H9 (cell line): ENCODE measurements at places on chromosomes 3 and 15.

DNA sequence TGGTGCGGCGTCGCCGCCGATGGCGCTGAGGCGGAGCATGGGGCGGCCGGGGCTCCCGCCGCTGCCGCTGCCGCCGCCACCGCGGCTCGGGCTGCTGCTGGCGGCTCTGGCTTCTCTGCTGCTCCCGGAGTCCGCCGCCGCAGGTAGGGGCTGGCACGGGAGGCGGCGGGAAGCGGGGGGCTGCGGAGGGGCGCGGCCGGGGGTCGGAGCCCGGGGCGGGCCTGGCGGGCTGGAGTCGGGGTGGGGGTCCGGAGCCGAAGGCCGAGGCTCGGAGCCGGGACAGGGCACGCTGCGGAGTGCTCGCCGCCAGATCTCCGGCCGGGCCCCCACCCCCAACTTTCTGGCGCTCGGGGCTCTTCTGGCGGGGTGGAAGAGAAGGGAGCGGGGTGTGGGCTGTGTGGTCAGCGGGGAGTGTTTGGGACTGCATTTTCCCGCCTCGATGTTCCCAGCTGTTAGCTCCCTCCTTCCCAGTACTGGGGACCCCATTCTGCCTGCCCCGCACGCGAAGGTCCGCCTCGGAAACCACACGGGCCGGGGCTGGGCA is 299 bp downstream of the TYRO3 start:
- DNase-seq = no peak

GRCh38 chr15:48469681-48470080 is 138.5 kb downstream of the DUT start:
- no peak for DNase-seq

DNA sequence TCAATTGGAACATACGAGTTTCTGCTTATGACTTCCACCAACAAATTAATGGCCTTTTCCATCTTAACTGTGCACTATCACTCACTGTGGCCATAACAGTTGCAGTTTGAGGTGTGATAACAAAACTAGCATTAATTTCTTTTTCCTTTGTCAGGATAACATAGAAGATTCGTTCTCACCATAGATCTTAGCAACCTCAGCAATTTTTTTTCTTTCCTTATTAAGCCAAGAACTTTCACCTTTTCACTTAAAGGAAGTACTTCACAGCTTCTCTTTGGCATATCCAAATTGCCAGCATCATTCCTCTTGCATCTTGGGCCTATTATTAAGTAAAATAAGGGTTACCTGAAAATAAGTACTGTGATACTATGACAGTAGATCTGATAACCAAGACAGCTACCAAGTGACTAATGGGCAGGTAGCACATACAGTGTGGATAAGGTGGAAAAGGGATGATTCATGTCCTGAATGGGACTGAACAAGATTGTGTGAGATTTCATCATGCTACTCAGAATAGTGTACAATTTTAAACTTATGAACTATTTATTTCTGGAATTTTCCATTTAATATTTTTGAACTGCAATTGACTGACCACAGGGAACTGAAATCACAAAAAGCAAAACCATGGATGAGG is 46.6 kb downstream of the CEP70 start:
- DNase-seq = no peak

- DNase-seq = no peak
These were observed 241.7 kb downstream of the FEZF2 start for GRCh38 chr3:62131620-62132019.

DNA sequence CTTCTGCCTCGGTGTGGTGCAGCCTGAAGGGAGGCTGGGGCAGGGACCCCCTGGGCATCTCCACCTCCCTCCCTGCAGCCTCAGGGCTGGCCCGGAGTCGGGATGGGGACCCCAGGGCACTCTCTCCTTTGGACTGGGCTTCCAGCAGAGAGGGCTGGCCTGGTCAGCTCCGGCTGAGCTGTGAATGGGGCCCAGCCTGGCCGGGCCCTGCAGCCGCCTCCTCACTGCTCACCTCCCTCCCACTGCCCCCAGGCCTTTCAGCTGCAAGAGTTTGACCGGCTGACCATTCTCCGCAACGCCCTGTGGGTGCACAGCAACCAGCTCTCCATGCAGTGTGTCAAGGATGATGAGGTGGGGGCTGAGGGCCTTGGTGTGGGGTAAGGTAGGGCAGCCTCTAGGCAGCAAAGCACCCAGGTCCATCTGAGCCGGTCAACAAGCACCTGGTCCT is 36.0 kb downstream of the PSTPIP1 start:
- peak; percentile 23 for DNase-seq

DNA sequence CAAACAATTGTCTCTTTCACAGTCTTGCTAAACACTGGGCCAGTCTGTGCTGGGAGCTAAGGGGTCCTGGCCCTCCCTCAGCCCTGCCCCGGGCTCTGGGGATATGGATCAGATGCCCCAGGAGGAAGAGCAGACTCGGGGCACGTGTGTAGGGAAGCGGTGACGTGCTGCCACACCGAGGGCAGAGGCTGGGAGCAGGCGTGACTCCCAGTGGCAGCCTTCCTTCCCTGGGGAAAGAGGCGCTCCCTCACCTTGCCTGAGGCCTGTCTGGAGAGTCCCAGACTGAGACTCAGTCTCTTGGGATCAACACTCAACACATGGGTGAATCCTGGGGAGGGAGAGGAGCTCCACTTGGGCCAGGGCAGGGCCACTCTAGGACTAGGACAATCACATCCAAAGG is 54.1 kb upstream of the GRIP2 start:
- DNase-seq = no peak

DNA sequence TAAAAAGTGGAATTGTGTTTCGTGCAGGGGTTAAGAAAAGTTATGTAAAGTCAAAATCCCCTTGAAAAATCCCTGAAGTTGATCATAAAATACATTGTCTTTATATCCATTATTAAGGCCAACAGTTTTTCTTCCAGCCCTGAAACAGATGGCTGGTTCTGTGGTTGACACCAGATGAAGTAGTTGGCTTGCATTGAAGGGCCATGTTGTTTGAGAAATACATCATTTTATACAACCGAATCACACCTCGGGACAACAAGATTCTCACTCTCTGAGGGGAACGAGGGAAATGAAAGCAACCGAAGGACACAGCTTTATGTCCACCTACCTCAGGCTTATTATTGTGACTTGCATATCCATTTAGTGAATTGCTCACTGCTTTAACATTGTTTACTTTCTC is 126.0 kb upstream of the MITF start:
- no peak for DNase-seq

DNA sequence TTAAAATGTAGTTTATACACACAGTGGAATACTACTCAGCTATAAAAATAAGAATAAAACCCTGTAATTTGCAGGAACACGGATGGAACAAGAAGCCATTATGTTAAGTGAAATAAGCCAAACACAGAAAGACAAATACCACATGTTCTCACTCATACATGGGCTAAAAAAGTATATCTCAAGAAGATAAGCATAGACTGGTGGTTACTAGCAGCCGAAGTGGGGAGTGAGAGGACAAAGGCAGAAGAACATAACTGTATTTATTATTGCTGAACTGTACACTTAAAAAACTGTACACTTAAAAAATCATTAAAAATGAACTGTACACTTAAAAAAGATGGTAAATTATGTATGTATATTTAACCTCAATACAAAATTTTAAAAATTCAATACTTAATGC is 11.0 kb downstream of the UBE3A start:
- DNase-seq = no peak

DNA sequence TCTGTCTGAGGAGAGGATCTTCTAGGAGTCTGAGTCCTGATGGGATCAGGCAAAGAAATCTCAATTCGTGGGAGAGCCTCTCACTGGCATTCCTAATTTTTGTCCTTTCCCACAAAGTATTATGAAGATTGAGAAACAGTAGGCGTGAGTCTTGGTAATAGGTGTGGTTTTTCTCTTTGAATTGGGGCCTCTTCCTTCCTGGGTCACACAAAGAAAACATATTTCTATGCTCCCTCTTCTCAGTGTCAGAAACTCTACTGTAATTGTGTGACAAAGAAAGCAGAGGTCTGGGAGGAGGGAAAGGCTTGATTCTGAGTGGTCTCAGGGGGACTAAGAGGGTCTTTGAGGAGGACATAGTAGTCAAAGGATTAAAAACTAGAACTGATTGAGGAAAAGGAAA is 6.0 kb downstream of the GABRR3 start:
- DNase-seq = no peak
